ENCODE measurements at places on chromosomes 6 and 20.

DNA sequence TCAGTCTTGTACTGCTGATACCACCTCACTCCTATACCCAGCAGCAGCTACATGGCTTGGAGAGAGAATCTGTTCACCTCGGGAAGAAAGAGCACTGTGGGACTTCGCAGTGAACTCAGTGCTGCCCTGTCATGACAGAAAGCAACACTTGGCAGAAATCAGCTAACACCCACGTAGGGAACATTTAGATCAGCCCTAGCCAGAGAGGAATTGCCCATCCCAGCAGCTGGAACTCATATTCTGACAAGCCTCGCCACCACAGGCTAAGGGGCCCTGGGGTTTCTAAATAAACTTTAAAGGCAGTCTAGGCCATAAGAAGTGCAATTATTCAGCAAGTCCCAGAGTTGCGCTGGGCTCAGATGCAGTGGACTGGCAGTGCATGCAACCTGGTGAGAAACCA is 1266.8 kb downstream of the GRIK2 start:
- no peak for DNase-seq

DNA sequence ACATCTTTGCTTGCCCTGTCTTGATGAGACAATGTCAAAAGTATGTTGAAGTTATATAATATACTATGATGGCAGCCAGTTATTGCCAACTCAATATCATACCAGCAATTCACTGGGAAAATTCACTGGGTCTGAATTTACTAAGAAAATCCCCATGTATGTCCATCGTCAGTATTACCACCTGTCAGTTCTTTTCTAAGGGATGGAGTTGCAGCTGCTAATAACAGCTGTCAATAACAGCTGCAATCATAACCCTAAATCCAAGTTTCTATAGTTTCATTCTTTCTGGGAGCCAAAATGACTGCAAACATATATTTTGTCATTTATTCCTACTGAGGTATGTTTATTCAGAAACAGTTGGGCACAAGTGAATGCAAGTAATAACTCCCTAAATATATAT is 132.6 kb upstream of the RIN2 start:
- no peak for DNase-seq

GRCh38 chr6:44681761-44682160 is 294.3 kb downstream of the CDC5L start:
- no peak for DNase-seq

GRCh38 chr20:37243076-37243936 is 18.3 kb downstream of the GHRH start:
- no peak for DNase-seq

DNA sequence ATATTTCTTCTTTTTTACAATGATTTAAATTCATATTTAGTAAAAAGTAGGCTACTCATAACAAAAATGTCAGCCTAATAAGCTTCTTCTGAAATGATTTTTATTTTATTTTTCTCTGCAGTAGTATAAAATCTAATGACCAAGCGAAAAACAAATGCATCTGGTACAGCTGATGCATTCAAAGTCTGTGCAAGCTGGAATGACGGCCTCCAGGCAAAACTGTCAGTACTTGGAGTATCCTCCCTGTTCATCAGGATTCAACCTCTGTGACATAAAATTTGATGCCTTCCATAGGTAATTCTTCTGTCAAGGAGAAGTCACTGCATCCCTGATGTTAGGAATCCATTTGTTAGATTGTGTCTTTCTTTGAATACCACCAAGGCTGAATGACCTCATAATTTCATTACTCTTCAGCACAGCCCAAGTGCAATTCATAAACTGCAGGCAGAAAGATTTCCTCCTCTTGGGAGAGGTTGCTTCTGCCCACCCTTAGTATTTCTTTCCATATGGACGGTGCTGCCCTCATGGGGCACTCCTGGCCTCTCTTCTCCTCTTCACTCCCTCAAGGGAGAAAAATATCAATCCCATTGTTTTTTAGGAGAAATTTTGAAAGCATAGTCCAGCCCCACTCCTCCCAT is 146.4 kb upstream of the STXBP5 start:
- DNase-seq = no peak

- DNase-seq = no peak
Observed at GRCh38 chr6:131954059-131954774, 3.0 kb upstream of the CCN2 start.

DNA sequence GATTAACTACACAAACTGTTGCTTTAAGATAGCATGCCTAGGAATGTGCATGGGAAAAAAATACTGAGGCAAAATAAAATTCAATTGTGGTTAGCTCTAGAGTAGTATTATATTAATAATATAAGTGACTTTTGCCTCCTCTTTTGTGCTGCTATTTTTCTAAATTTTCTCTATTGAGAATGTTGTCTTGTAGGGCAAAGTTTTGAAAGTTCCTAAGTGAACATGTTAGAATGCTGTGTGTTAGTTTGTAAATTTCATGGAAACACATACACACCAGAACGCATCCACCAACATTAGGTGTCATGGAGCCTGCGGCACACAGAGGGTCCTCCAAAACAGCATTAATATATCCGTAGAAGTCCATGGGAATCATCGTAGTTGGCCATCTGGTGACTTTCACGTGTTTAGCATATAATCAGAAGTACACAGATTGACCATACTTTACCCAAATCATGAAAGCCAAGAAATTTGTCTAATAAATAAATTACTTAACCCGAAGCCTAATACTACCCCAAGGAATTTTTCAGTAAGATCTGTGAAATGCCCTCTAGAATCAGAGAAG is 25.6 kb downstream of the ARHGAP18 start:
- no peak for DNase-seq

DNA sequence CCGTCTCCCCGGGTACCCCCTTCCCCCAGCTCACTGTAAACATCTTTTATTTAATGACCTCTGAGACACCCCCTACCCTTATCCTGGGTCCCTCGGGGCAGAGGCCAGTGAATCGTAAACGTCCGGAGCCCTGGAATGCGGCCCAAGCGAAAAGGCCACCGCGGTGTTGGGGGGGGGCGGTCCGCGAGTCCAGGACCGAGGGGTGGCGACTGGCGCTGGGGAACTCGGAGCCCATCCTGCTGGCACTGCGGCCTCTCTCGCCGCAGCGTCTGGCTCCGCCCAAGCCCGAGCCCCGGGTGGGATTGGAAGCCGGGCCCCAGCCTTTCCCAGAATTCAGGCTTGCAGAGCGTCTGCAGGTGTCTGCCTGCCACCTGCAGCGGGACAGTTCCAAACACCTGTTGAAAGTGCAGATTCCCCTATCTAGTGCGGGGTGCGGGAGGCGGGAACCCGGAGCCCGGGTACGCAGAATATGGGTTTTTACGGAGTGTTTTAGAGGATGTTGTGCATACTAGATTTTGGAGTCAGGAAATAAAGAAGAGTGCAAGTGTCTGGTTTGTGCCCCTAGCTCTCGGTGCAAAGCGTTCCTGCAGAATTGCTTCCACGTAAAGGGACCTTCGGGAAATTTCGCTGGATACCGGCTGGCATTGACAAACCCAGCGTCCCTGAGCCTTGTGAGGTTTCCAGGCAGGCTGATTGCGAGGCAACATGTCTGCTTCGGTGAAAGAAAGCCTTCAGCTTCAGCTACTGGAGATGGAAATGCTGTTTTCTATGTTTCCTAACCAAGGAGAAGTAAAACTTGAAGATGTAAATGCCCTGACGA is 800 bp downstream of the RWDD2A start:
- DNase-seq = peak; percentile 4

- DNase-seq = no peak
Observed at GRCh38 chr6:135299256-135299655, 118.1 kb downstream of the MYB start.

DNA sequence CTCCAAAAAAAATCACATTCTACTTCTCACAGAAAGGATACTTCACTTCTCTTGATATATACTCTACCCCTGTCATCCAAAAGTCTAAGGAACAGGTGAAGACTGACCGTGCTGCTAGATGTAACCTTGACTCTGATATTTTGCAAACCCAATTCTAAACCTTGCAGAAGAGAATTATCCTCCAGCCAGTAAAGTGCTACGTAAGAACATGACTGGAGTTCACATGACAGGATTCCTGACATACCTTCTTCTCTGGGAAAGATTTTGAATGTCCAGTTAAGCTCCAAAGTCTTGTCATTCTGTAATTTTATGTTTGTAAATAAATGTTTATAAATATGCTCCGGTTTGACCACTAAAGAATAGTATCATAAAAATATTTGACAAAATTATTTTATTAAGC is 35.8 kb downstream of the BTBD9 start:
- no peak for DNase-seq

GRCh38 chr20:45111799-45112471 is 3.0 kb downstream of the WFDC5 start:
- no peak for DNase-seq

GRCh38 chr6:135066806-135067205 is 12.2 kb upstream of the HBS1L start:
- no peak for DNase-seq

GRCh38 chr20:17816804-17817587 is 117.2 kb downstream of the BANF2 start:
- DNase-seq = no peak

- no peak for DNase-seq
Observed at GRCh38 chr6:73455865-73456629, 4.0 kb upstream of the CGAS start.

Data from NCI-H1092 (cell line).